ENCODE measurements at places on chromosomes 2 and 18.

DNA sequence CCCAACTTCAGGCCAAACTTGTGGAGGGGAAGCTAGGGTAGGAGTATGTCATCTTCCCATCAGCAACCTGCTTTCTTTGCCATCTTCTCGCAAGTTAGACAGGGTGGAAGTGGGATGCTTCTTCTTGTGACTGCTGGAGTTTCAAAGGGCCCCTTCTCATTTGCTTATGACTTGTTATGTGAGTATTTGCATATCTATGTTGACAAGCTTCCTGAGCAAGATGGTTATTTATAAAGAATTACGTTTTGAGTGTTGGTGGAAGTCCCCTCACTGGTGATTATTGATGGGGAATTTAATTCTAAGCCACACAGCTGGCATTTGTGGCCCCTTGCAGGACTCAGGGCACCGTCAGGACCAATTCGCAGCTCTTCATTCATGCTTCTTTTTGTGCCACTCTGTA is 791.0 kb downstream of the LRRTM4 start:
- no peak for DNase-seq

GRCh38 chr18:58394602-58395425 is 234.1 kb downstream of the ALPK2 start:
- DNase-seq, result no peak

GRCh38 chr2:119707117-119708087 is 28.4 kb downstream of the TMEM177 start:
- DNase-seq, result no peak

- no peak for DNase-seq
These were observed 37.1 kb upstream of the SLC1A4 start for GRCh38 chr2:64952096-64952495.

DNA sequence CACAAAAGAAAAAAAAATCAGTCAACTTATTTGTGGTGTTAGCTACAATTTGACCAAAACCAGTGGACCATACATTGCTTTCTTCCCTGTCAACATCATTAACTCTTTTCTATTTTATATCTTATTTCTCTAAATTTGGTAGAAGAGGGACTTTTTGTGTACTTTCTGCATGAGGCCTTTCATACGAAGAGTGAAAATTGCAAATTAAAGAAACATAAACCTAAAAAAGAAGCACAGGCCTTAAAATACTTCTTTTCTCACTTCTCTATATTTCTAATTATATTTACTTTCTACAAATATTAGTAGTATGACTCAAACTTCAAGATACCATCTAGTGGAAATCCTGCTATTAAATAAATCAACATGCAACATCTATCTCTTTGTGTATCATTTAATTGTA is 1073.4 kb upstream of the ZEB2 start:
- DNase-seq, result no peak

GRCh38 chr2:23042216-23042906 is 342.6 kb upstream of the KLHL29 start:
- DNase-seq, result no peak

DNA sequence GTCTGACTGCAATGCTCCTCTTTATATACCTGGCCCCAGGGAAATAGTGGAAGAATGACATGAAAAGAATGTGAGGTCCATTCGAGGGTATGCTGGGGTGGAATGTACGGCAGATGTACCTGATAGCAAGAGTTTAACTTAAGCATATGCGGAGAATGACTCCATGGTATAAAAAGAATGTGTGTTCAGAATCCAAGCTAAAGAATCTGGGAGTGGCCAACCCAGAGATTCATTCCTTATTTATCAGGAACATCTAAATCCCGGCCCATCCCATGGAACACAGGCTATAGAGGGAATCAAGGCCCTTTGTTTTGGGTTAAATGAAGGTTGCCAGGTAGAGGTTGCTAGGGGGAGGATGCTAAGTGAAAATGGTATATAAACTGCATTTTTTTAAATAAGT is 150.0 kb downstream of the ZNF385B start:
- peak; percentile 2 for DNase-seq

DNA sequence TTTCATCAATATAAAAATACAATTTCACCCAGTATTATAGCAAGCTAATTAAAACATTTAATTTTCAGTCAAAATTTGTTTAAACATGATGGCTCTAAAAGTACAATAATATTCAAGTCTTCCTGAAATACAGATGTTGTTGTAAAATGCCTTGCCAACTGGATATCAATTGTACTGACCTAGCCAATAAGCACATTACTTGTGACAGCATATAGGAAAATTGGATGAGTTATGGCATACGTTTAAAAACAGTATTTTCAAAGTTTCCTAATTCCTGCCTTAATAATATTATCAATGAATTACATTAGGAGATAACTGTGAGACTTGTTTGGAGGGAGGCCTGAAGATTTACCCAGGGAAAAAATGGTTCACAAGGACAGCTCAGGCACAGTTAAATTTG is 336.9 kb upstream of the CDH20 start:
- DNase-seq, result no peak

DNA sequence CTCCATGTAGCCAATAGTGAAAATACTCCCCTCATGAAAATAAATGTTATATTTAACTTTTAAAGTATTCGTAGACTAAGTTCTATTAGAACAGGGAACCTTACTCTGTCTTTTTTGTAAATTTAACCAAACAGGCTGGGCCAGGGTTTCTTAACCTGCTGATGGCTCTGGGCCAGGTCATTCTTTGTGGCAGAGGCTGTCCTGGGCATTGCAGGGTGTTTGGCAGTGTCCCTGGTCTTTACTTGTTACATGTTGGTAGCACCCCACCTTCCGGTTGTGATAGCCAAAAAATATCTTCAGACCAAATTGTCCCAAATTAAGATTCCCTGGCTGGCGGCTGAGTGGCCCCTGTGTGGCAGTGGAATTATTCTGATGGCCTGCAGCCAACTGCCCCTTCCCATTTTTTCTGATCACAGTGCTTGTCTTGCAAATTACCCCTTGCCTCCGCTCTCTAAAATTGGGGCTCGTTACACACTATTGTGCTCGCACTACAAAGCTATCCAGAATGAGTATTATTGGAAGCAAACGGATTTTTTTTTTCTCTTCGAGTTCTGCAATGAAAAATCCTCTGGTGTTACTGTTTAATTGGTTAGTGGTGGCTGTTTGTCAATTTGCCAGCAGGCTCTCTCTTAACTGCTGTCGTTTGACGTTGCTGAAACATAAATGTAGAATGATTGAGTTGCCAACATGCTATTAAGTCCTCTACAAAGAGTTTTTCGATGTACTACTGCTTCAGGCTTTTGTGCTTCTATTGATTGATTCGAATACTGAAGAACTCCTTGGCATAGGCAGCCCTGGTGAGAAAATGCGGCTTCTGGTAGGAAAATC is 216.9 kb downstream of the SH3RF3 start:
- no peak for DNase-seq

DNA sequence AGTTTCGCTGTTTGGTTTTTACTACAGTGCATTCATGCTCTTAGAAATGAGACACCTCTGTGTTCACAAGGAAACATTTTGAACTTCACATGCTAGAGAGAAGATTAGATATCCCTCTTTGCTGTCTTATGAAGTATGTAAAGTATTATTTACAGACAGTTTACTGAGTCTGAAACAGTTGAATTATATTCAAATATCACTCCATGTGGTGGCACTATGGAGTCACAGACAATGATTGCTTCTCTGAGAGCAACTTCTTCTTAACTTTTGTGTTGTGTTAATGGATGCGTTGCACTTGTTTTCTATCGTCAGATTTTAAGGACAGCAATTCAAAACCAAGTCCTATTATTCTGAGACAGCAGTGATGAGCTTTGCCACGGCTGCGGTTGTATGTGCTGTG is 823.6 kb downstream of the GALR1 start:
- DNase-seq, result no peak

DNA sequence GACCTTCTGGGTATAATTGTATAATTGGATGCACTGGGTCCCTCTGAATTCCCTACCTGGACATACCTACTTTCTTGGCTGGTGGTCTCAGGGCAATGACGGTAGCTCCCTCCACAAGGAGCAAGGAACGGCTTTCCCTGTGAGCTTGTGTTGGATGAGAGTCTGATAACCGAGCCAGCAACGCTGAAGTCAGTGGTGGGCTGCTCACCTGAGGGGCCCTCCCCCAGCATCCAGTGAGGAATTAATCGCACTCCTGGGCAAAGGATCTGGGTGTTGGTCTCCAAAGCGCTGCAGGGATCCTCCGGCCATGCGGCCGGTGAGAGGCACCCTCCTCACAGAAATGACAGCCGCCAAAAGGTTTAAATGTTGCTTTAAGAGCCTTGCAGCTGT is 47.1 kb downstream of the LONRF2 start:
- no peak for DNase-seq

DNA sequence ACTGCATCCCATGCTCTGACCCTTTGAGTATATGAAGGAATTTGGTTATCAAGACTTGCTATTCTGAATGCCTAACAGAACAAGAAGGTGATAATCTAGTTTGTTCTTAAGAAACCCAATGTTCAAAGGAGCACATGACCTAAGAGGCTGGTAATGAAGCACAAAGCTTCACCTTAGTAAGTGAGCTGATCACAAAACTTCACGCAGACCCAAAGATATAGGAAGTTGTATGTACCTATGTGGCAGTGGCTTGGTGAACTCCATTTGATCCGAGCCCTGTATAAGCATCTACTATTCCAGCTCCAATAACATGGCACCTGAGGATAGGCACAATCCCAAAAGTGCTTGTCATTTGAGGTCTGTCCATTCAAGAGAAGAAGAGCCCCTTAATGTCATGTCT is 78.6 kb downstream of the ANKRD44 start:
- DNase-seq, result no peak

DNA sequence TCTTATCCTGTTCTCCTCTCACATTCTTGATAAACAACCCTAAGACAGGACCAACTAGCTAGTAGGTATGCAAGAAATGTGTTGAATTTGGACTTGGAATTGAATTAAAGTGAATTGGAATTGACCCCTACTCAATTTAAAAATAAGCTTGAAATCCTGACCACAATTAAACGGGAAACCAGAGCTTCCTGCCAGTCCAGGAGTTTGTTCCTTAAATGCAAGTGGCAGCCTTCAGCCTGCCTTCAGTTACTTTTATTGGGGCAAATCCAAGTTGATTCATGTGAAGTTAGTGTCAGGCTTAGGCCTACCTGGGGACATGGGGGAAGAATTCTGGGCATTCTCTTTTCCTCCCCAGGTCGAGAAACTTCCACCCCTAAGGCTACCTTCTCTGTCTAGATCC is 457.6 kb downstream of the BCL11A start:
- DNase-seq, result no peak

- DNase-seq, result no peak
These were observed 81.2 kb downstream of the GBX2 start for GRCh38 chr2:236086971-236087465.

- DNase-seq, result peak; percentile 7
These were observed 1.3 kb downstream of the RNPEPL1 start for GRCh38 chr2:240569523-240569997.

GRCh38 chr18:72859088-72859487 is 8.7 kb downstream of the NETO1 start:
- DNase-seq, result no peak

DNA sequence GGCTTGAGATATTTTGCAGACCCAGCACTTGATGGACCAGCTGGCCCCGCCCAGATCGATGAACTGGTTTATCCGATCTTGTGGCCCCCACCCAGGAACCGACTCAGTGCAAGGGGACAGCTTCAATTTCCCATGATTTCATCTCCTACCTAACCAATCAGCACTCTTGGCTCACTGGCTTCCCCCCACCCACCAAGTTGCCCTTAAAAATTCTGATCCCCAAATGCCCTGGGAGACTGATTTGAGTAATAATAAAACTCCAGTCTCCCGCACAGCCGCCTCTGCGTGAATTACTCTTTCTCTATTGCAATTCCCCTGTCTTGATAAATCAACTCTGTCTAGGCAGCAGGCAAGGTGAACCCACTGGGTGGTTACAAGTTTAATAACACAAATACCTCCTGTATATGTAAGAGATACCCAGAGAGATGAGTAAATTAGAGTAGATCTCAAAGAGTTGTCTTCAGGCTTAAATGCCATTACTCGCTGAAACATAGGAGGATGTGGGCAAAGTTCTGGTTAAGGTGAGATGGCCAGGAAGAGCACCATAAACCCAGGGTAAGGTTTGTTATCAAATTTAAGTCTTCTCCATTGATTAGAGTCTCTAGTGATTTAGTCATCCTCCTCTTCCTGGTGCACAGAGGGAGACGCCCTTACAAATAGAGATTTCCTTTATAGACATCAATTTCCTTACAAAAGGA is 222.8 kb downstream of the ARL4C start:
- DNase-seq, result no peak

DNA sequence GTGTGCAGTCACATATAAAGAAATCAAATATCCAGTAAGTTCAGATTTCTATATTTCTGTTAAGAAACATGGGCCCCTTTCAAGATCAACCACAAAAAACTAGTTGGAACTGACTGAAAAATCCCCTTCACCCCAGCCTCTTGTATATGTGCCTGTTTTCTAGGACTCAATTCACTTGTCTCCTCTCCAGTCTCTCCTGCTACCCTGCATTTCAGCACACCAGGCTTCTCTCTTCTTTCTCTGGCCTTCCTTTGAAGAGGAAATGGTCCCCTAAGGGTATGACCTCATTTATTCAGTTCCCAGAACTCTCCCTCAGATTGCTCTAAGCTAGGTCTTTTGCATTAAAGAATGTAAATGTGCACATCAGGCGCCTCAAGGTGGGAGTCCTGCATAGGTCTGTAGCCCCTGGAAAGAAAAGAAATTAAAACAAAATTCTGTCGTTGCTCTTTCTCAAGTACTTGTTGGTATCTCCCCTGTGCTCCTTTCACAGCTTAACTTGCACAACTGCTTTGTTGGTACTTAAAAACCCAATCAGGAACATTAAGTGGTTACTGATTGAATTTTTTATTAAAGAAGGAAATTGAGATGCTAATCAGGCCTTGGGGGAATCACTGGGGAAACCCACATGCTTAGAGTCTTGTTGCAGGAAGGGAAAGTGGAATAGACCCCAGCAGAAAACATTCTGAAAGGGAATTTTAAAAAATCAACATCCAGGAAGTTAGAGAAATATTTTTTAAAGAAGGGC is 278.4 kb downstream of the AGPS start:
- no peak for DNase-seq

GRCh38 chr18:74351354-74351753 is 35.7 kb downstream of the C18orf63 start:
- DNase-seq, result no peak

- DNase-seq, result no peak
These were observed 49.6 kb downstream of the SMIM21 start for GRCh38 chr18:75377926-75378325.

- DNase-seq, result no peak
These were observed 447.4 kb downstream of the CMPK2 start for GRCh38 chr2:6418291-6418690.

DNA sequence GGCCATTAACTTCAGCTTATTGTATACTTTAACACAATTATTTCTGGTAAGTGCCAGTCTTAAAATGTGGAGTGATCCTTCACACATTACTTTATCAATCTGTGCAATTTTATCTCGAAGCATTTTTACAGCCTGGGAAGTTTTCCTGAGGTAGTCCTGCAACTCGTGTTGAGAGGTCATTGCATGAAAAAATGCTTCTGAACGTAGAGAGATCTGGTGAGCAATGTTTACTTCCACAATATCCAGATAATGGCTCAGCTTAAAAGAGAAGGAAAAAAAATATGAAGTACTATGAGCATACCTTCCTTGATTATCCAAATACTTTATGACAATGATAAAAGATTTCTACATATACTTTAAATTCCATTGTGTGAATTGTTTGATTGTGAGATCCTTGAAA is 57.0 kb downstream of the VPS54 start:
- no peak for DNase-seq

- no peak for DNase-seq
These were observed 198.9 kb upstream of the NABP1 start for GRCh38 chr2:191478799-191479679.

- no peak for DNase-seq
These were observed 98.5 kb downstream of the ATP9B start for GRCh38 chr18:79167526-79168190.

GRCh38 chr18:378079-378478 is 110.2 kb upstream of the THOC1 start:
- no peak for DNase-seq

Data from HT-29 (cell line).